ENCODE measurements at places on chromosomes 13 and 19.
A peak's percentile ranks its signal among the peaks of the same experiment; 100 is the strongest.

DNA sequence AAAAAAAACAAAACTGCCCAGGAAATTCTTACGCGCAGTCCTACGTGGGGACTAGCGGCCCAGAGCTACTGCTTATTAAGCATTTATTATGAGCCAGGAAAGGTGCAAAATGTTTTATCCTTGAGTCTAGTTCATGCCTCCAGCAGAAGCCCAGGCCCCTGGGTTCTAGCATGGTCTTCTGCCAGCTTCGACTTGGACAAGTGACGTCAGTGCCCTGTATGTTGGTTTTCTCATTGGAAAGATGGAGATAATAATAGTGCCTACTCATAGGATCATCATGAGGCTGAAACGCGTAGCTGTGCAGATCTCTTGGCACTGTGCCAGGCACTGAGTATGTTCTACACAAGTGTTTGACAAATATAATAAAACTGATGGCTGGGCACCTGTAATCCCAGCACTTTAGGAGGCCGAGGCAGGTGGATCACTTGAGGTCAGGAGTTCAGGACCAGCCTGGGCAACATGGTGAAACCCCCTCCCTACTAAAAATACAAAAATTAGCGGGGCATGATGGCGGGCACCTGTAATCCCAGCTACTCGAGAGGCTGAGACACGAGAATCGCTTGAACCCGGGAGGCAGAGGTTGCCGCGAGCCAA is 12.4 kb upstream of the SULT2B1 start:
- no peak for DNase-seq

GRCh38 chr19:35153701-35154524 is 622 bp upstream of the FXYD5 start:
- peak; percentile 43 for DNase-seq

- DNase-seq: no peak
Observed at GRCh38 chr19:48573163-48573505, 21.2 kb downstream of the SULT2B1 start.

GRCh38 chr13:113620036-113620796 is 35.7 kb downstream of the TFDP1 start:
- no peak for DNase-seq

DNA sequence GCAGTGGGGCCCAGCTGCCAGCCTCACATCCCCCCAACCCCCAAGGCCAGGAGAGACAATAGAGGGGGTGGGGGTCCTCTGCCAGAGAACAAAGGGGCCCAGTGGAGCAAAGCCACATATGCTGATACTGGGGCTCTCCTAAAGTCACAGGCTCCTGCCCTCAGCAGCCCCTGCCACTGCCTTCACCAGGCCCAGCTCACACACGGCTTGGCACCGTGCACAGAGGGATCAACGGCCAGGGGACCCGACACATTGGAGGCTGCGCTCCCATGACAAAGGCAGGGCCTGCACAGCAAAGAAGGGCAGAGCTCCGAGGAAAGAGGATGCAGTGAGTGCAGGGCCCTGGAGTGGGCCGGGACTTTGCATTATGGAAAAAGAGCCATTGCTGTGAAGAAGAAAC is 146.4 kb downstream of the KDM4B start:
- no peak for DNase-seq

DNA sequence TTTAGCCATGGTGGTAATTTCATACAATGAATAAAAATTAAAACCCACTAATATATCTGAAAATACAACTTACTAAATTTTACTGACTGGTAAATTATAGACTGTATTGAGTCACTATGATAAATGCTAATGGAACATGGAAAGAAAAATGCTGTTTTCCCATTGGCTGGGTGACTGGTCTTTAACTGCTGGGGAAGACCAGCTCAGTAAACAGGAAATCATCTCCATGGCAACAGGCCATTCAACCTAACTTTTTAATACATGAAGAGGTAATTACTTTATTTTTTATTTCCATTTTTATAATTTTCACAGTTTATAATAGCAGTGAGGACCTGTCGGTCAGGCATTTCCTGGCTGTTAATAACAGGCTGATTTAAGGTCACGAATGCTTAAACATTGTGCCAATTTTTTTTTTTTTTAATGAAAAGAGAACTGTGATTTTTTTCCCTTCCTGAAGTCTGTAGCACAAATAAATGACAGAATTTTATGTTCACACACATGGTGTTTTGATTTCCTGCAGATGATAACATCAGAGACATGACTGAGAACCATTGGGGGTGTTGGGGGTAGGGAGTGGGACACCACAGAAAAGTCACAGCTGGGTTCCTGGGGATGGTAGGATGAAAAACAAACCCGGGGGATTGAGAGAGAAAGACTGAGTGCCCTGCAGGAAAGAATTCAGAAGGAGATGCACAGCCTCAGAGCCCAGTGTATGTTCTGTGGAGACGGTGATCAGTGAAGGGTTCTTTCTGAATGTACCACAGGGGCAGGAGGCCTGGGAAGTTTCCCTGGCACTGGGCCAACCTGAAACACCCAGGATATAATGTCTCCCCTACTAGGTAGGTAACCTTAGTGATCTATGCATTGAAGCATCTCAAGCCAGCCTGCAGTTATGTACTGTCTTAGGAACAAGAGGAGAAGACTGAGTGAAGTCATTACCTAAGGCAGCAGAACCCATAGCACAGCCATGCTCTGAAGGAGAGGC is 297.1 kb downstream of the COG6 start:
- peak; percentile 12 for DNase-seq

DNA sequence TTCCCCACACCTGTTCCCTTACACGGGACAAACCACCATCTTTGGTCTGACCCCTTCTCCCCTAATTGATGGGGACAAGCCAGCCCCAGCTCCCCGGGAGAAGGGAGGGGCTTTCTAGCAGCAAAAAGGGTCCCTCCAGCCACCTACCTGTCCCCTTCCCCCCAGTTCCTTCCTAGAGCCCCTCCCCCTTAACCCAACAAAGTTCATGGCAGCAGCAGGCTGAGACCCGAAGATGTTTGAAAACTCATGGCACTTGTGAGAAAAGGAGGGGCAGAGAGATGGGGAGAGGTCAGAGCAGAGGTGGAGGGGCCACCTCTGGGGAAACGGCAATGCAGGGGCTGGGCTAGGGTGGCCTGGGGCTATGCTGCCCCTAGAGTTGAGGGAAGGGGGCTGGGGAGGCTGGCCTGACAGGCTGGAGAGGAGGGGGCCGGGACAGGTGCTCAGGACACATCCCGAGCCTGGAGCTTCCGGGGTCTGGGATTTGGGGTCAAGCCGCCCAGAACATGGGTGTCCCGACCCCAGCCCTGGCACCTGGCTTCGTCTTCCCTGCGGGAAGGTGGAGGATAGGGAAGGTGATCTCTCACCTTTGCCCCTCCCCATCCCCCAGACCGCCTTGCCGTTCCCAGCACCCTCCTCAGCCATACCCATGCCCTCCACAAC is 12.5 kb upstream of the ASF1B start:
- no peak for DNase-seq

GRCh38 chr13:21055016-21055415 is 6.4 kb downstream of the LATS2 start:
- no peak for DNase-seq

- DNase-seq: peak; percentile 54
Observed at GRCh38 chr13:46235286-46235685, 23.6 kb downstream of the LRRC63 start.

GRCh38 chr13:30735872-30736175 is 481 bp downstream of the ALOX5AP start:
- DNase-seq: no peak

DNA sequence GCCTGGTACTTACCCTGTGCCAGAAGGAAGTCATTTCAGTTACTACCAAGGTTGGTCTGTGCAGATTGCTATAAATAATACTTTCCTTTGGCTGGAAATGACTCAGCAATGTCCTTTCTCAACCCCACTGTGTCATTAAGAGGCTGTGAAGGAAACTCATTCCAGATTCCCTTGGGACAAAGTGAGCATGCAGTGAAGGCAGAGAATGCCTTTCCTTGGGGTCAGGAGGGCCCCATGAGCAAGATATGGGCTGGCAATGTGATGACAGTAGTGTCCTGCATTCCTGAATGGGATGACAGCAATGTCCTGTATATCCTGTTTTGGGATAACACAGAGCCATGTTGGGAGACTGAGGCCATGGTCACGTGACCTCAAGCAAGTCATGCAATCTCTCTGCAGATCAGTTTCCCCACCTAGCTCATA is 213.1 kb upstream of the TMTC4 start:
- no peak for DNase-seq

DNA sequence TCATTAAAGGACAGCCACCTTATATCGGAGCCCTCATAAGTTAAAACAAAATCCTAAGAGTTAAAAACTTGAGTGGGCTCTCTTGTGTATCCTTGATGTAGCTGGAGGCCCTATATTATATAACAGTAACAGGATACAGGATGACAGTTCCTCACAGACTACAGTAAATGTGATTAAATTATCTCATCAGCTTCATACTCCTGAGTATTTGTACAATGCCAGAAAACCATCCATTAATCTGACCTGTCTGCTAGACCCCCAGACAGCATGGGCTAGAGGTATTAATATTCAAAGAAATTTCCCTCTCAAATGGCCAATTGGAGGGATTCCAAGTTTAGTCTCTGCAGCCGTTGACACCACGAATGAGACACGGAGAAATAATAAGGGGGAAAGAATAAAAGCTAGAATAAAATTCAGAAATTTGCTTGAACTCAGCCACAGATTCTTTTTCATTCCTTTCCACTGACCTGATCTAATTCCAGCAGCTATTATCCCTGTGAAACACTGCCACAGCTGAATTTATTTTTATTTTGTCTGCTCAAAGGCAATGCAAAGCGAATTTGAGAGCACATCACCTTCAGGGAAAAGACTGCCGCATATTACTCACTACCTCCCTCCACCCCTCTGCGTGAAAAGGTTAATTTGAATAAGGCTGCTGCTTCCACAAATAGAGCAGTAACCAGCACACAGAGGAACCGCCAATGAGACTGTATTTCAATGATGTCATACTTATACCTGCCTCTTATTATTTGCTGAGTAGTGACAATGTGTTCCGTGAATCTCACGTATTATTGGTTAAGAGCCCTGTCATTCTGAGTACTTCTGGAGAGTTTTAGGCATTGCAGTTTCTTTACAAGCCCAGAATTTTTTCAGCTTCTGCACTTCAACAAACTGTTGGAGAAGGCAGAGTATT is 155.9 kb upstream of the KLF12 start:
- peak; percentile 4 for DNase-seq

- DNase-seq: no peak
Observed at GRCh38 chr19:30936276-30936675, 413.0 kb downstream of the TSHZ3 start.

- no peak for DNase-seq
Observed at GRCh38 chr13:33629605-33630360, 188.2 kb upstream of the RFC3 start.

DNA sequence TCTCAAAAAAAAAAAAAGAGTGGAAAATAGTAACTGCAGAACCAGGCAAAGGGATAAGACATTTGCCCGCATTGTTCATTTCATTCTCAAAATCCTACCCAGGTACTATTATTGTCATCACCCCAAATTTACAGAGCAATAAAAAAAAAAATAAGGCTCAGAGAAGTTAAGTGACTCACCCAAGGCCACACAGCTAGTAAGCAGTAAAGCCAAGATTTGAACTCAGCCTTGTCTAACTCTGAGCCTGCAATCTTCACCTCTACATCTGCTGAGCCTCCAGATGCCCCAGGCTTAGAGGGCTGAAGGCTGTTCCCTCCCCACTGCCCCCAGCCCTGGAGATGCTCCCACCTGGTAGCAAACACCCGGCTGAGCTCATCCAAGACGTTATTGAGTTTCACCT is 61.0 kb downstream of the UNC13A start:
- no peak for DNase-seq

DNA sequence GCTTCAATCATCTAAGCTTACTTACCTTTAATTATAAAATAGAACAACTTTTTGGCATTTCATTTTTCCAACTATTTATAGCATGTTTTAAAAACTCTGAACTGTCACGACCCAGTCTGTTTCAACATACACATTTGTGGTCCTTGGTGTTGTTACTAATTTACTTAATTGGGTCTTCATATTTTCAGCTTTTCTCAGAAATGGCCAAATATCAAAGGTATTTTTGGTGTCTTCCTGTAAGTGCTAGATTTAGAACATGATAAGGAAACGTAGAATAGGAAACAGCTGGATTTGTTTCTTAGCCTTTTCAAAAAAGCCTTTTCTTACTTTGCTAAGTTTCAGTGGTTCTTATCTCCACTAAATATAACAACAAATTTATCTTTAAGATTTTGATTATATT is 11.4 kb downstream of the LPAR6 start:
- no peak for DNase-seq

DNA sequence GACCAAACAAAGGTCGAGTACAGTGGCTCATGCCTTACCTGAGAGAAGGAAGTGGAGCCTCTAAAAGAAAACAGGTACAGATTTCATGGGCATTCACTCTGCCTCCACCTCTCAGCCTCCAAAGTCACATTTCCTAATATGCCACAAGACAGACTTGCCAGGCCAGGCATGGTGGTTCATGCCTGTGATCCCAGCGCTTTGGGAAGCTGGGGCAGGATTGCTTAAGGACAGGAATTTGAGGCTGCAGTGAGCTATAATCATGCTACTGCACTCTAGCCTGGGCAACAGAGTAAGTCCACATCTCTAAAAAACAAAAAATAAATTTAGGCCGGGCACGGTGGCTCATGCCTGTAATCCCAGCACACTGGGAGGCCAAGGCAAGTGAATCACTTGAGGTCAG is 10.9 kb upstream of the DNMT1 start:
- DNase-seq: no peak

DNA sequence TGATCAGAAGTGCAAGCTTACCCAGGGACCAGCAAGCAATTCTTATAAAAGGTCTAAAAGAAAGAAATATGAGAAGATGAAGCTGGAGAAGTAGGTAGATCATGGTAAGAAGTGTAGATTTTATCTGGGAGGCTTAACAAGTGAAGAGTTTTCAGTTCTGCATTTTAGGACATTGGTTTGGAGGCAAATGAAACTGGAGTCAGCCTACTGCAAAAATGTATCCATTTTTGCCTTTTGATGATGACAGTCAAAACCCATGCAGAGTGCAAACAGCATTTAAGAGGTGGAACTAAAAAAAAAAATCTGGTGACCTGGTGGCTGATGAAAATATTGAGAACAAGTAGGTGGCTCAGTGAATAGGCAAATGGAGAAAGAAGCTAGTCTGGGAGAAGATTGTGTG is 216.9 kb downstream of the DNAJC15 start:
- no peak for DNase-seq

GRCh38 chr13:102904408-102904862 is 58.6 kb downstream of the ERCC5 start:
- no peak for DNase-seq

- no peak for DNase-seq
Observed at GRCh38 chr13:44403461-44404056, 29.9 kb downstream of the SERP2 start.

DNA sequence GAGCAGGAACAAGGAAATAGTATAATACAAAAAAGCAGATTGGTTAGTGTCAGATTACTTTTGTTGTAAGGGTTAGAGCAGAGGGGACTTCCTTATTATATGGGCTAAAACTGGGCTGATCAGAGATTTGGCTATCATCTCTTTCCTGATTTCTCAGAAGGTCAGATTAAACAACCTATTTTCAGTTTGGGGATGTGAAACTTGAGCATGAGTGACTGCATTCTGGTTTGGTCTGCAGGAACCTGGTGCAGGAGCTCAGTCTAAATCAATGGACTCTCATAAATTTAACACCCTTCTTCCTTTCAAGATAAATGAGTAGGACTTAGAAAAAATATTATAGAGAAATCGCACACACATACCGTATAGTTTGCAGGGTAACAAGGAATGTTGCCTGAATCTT is 12.9 kb upstream of the RFXAP start:
- DNase-seq: no peak
